ENCODE measurements at places on chromosomes 1 and 21.
A peak's percentile ranks its signal among the peaks of the same experiment; 100 is the strongest.

DNA sequence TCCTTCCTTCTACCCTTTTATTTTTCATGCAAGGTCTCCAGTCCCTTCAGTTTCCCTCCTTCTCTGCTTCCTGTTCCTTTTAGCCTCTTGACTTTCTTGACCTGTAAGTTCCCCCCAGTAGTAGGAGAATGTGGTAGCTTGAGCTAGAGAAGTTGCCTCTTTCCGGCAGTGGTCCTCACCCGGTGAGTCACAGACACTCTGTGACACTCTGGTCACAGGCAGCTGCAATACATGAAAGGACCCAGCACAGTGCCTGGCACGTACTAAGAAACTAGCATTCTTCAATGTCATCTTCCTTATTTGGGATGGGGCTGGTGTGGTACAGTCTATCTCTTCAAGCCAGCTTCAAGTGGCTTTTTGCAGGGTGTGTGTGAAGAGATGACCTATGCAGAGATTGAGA lies 16.0 kb downstream of the PFKFB2 start:
- no peak for DNase-seq

DNA sequence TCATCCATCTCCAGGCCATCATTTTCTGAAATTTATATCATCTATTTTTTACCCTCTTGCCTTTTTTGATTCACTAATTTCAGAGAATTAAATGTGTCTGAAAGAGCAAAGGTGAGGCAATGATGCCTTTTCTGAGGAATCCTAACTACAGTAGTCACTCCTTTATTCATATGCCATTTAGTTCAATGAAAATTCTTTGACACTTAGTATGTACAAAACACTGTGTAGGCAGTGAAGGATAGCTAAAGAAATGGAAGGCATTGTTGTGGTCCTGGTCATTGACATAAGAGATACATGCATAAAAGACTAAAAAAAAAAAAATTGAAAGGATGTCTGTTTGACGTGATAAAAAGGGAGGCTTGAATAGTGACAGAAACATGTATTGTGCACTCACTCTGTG lies 171.9 kb upstream of the BEND5 start:
- no peak for DNase-seq

DNA sequence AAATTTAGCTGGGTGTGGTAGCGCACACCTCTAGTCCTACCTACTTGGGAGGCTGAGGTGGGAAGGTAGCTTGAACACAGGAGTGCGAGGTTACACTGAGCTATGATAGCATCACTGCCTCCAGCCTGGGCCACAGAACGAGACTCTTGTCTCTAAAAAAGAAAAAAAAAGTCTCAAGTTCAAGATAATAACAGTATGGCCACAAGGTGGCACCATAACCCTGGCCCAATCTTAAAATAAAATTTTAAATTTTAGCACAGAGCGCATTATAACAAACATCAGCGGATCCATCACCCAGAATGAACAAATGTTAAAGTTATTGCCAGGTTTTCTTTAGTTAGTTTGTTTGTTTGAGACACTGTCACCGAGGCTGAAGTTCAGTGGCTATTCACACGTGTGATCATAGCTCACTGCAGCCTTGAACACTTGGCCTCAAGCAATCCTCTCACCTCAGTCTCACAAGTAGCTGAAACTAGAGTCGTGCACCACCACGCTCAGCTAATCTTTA lies 2.9 kb upstream of the HTR6 start:
- DNase-seq = no peak

- DNase-seq = no peak
Observed at GRCh38 chr1:89322402-89322801, 41.5 kb upstream of the GBP6 start.

- peak; percentile 37 for DNase-seq
Observed at GRCh38 chr1:62082456-62083363, 111.9 kb upstream of the L1TD1 start.

DNA sequence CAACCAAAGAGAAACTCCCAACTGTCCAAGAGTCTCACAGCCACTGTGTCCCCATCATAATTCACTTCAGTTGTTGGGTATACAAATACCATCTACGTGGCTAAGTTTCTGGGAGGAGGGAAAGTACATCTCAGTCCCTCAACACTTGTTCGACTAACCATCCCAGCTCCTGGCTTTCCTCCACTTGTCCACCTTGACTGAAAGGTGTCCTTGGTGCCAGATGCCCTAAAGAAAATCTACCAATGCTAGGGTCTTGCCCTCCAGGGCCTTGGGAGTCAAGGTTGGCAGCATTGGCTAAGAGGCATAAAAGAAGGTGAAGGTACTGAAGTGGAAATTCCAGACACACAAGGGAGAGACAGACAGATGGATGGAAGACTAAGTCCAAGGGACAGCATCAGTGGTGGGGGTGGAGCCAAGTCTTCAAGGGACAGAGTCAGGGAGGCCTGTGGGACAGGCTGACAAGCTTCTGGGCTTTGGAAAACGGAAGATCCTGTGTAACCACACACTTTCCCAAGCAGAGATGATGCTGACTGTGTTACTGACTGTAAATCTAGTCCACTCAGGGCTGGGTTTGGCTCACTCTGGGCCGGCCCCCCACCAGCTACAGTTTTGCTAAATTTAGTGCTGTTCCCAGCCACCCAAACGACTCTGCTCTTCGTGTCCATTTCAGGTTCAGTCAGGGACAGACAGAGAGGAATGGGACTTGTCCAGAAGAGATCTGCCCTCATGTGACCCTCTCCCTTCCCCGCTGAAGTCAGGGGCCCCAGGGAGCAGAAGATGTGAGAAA lies 60.1 kb downstream of the CD34 start:
- DNase-seq = no peak
